Astrocyte (in vitro differentiated cells and primary cell): ENCODE measurements at places on chromosomes 4 and X. TPM values are rescaled to one million over a fixed set of nuclear protein-coding genes. Genes with fewer than 3 reads are reported as not detected.

GRCh38 chr4:75644095-75644494 is 13.8 kb upstream of the CDKL2 start:
- DNase-seq = no peak
- H3K36me3 ChIP-seq = peaks cover 46% of the 10 kb centered on the region
- H3K4me3 ChIP-seq = no peak overlapping the region
- no peaks in the 10 kb centered on the region for H3K4me1 ChIP-seq
- H3K27me3 ChIP-seq = no peaks in the 10 kb centered on the region
- H3K27ac ChIP-seq = no peak overlapping the region

DNA sequence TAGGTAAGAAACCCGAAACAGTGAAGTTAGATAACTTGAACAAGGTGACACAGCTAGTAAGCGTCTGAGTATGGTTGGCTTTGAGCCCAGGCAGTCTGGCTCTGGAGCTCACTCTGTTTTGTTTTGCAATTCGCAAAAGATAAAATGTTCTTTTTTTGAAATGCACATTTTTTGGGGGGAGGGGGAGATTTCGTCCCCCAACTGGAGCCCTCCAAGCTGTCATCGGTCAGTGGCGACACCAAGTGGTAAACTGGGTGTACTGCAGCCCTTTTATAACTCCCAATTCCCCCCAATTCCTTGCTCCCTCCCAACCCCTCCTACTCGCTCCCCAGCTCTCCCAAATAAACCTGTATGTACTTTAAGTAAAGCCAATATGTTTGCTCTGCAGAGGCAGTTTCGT is 2.8 kb upstream of the CLCN5 start:
- H3K36me3 ChIP-seq = no peaks in the 10 kb centered on the region
- H3K27ac ChIP-seq = no peak overlapping the region
- no peak overlapping the region for H3K4me3 ChIP-seq
- no peaks in the 10 kb centered on the region for H3K27me3 ChIP-seq

INTU gene
- total RNA-seq = 21.9 and 25.1 TPM in 2 replicates

DNA sequence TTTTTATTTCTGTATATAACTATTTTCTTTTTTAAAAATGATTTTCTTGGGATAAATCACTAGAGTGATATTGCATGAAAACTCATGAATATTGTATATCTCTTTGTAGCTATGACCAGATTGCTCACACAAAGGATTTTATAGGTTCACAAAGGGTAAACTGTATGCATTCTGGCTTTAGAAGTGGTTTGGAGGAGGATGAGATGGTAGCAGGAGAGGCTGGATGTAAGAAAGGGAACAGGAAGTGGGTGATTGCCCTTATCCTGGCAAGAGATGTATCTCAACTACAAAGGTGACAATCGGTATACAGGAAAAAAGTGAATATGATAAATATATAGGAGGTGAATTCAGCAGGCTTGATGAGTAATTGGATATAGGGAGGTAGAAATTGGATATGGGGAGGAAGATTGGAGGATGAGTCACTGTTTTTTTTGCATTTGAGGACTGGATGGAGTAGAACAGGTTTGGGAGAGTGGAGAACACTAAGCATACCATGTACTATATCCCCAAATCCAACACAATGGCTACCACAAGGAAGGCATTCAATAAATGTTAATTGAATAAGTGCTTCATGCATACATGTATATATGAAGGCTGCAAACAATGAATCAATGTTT is 9.9 kb downstream of the FGG start:
- no peaks in the 10 kb centered on the region for H3K4me1 ChIP-seq
- no peak overlapping the region for H3K4me3 ChIP-seq
- no peaks in the 10 kb centered on the region for H3K36me3 ChIP-seq
- no peaks in the 10 kb centered on the region for H3K27me3 ChIP-seq

PRKG2 gene
- 0.23 and 0.29 TPM in 2 replicates for total RNA-seq

RTL5 gene
- total RNA-seq = 13.2 and 16.1 TPM in 2 replicates

CPLX1 gene
- total RNA-seq = 0.41 and 1.9 TPM in 2 replicates

MND1 gene
- 1.00 and 1.0 TPM in 2 replicates for total RNA-seq

DNA sequence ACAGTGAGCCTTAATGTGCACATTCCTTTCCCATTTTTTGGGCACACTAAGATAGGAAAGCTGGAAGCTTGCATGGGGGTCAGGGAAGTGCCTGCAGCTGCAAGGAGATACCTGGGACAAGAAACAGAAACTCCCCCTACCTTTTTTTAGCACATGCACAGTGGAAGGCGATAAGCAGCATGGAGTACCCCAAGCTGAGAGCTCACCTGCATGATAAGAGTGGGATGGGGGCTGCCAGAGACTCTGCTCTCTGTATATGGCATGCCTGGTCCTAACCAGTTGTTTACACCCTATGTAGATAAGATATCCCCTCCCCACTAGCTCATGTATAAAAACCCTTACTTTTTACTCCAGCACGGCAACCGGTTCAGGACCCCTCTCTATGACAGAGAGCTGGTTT is 135.9 kb downstream of the TENT5D start:
- H3K4me1 ChIP-seq = no peaks in the 10 kb centered on the region
- no peak overlapping the region for H3K4me3 ChIP-seq
- H3K27me3 ChIP-seq = no peaks in the 10 kb centered on the region

TEX13B gene
- total RNA-seq = not detected in 2 replicates

DNA sequence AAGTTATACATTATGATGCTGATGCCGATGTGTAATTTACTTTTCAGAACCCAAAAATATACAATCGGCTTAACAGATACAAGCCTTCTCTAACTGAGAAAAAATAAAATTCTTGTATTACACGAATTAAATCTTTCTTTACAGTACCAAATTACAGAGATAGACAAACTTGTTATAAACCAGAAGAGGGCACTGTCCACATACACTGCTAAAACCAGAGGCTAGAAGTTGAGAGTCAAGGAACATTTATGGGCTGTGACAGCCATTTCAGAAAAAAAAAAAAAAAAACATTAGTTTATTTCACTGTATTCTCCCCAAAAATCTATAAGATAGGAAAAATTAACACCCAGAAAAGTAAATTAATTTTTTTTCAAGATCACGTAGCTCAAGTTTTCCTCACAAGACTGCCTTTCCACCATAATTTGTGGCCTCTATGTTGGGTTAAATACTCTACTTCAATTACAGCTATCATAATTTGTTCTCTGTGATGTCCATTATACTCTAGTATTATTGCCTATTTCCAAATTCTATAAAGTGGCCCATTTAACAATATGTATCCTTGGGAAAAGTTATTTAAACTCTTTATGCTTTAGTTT is 12.0 kb downstream of the EREG start:
- H3K36me3 ChIP-seq = no peaks in the 10 kb centered on the region
- H3K27me3 ChIP-seq = no peaks in the 10 kb centered on the region
- peaks cover 10% of the 10 kb centered on the region for H3K4me1 ChIP-seq
- peak; percentile 41 for DNase-seq

DNA sequence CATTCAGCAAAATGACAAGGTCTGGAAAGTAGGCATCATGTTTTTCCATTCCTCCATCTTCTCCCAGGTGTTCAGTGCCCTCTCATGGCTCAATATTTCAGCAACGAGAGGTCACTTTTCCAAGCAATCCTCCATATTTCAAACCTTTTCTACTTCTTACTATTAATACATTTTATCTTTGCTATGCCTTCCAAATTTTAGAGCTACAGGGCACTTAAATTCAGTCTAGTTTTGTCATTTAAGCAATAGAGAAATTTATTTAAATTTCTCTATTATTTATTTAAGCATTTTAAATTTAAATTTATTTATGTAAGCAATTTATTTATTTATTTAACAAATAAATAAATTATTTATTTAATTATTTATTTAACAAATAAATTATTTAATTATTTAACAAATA is 305.1 kb upstream of the ANXA10 start:
- H3K27me3 ChIP-seq = no peaks in the 10 kb centered on the region
- H3K4me1 ChIP-seq = no peaks in the 10 kb centered on the region
- H3K4me3 ChIP-seq = no peak overlapping the region
- H3K27ac ChIP-seq = no peak overlapping the region

DNA sequence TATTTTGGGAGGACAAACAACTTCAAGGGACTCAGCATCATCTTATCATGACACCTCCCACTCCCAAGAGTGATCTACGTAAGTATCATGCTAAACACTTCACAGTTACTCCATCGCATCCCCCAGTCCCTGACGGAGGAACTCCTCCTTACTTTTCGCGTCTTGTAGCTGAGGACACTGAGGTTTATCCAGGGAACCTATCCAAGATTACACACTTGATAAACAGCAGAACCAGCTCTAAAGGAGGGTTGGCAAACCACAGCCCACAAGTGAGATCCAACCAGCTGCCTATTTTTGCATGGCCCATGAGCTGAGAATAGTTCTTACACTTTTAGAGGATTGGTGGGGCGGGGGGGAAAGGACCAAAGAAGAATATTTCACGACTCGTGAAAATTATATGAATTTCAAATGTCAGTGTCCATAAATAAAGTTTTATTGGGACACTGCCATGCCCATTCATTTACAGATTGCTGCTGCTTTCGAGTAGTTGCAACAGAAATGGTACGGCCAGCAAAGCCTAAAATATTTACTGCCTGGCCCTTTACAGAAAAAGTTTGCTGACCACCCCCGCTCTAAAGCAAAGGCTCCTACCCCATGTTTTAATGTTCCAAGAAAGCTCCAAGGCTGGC is 47.8 kb downstream of the SEPSECS start:
- H3K4me1 ChIP-seq = no peaks in the 10 kb centered on the region
- no peak overlapping the region for H3K27ac ChIP-seq
- H3K4me3 ChIP-seq = no peak overlapping the region
- no peak for DNase-seq

GRCh38 chr4:113905301-113905700 is 74.1 kb downstream of the ARSJ start:
- H3K4me3 ChIP-seq = no peak overlapping the region
- H3K27me3 ChIP-seq = no peaks in the 10 kb centered on the region
- H3K4me1 ChIP-seq = no peaks in the 10 kb centered on the region
- no peak overlapping the region for H3K27ac ChIP-seq
- peaks cover 23% of the 10 kb centered on the region for H3K36me3 ChIP-seq
- no peak for DNase-seq

DNA sequence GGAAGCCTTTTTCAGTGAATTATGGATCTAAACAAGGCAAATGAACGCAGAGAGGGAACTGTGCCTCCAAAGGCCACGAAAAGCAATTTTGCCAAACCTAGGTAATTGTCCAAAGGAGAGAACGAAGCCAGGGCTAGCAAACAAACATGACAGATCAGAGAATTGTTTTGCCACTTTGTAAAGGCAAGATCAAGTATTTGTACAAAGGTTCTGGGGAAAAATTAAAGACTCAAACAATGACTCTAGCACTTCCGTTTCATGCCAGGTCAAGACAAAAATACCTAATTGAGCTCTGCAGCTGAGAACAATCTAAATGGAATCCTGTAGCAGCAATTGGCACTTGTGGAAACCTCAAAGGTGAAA is 8.5 kb downstream of the RBM47 start:
- H3K27ac ChIP-seq = peak overlapping the region; percentile 16
- H3K27me3 ChIP-seq = no peaks in the 10 kb centered on the region
- no peaks in the 10 kb centered on the region for H3K36me3 ChIP-seq
- peaks cover 11% of the 10 kb centered on the region for H3K4me1 ChIP-seq
- no peak overlapping the region for H3K4me3 ChIP-seq

DNA sequence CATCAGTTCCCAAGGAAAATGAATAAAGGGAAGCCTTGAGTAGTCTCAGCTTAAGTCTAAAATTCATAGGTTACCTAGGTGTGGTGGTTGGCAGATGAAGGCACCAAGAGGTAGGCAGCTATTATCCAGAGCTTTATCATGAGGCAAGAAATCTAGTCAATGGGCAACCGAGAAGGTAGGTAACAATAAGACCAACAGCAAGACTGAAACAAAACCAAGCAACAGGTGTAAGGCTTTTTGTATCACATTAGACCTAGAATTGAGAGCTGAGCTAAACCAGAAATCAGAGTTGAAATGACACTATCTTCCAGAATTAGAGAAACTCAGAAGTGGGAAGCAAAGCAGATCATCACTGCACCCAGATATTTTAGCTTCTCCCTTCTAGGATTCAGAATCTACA is 117.1 kb downstream of the CAMK2D start:
- no peak for DNase-seq
- no peak overlapping the region for H3K27ac ChIP-seq
- peaks cover 24% of the 10 kb centered on the region for H3K4me1 ChIP-seq
- H3K27me3 ChIP-seq = no peaks in the 10 kb centered on the region
- H3K4me3 ChIP-seq = no peak overlapping the region
- no peaks in the 10 kb centered on the region for H3K36me3 ChIP-seq

TMEM156 gene
- total RNA-seq = 0.59 and 1.1 TPM in 2 replicates

DNA sequence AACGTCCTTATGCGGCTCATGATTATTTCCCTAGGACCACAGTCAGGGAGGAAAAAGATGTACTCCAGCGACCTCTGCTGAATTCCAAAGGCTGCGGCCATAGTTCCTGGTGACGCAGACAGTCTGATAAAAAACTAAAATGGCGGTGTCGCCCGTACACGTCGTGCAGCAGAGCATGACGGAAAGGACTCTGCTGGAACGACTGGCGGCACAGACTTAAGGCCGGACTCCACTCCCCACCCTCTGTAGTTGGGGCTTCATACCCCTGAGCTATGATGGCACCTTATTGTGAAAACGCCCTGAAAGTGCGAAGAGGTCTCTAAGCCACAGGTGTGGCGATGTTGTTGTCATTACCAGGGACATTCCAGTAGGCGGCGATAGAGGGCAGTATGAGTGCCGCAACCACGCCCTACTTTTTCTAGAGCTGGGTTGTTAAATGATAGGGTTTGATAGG is 90.0 kb upstream of the EDA2R start:
- peak overlapping the region; percentile 70 for H3K4me3 ChIP-seq
- no peaks in the 10 kb centered on the region for H3K27me3 ChIP-seq
- H3K27ac ChIP-seq = peak overlapping the region; percentile 56
- no peaks in the 10 kb centered on the region for H3K36me3 ChIP-seq
- DNase-seq = peak; percentile 16

SSX4B gene
- total RNA-seq = not detected in 2 replicates

PHKA1 gene
- total RNA-seq = 6.5 and 7.5 TPM in 2 replicates

DNA sequence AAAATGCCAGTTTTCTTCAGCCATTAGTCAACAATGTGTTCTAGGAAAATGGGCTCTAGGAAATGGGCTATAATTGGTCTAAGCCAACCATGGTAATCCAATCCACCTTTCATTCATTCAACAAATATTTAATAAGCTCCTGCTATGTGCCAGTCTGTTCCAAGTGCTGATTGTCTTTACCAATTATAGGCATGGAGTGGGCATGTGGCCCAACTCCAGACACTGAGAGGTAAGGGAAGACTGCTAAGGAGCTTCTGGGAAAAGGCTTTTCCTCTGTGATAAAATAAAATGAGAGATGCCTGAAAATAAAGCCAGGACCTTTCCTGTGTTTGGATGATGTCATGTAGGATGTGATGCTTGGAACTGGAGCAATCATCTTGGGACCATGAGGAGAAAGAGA is 43.3 kb downstream of the HOPX start:
- no peaks in the 10 kb centered on the region for H3K36me3 ChIP-seq
- no peaks in the 10 kb centered on the region for H3K27me3 ChIP-seq
- H3K4me3 ChIP-seq = no peak overlapping the region

- H3K4me3 ChIP-seq = no peak overlapping the region
These were observed 106.6 kb downstream of the HMX1 start for GRCh38 chr4:8765084-8765483.

DNA sequence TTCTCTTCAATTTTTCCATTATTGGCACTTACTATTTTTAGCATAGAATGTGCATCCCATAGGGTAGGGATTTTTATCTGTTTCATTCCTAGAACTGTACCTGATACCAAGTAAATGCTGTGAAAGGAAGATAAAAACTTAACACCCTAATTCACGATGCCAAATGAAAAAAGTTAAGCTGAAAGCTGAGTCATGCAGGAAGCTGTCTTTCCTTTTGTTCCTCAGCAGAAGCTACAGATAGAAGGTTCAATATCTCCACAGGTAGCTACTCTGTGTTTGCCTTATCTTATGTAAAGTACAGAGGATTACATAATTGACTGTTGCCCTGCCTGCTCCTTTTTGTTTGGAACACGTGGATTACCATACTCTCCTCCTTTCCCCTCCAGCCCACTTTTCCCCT is 77.0 kb downstream of the LRP2BP start:
- DNase-seq = peak; percentile 20
- H3K27me3 ChIP-seq = no peaks in the 10 kb centered on the region
- peak overlapping the region; percentile 24 for H3K27ac ChIP-seq
- H3K4me1 ChIP-seq = peaks cover 9% of the 10 kb centered on the region
- peaks cover 9% of the 10 kb centered on the region for H3K36me3 ChIP-seq
- no peak overlapping the region for H3K4me3 ChIP-seq
